ENCODE measurements at places on chromosomes 7 and 10.

GRCh38 chr10:62268399-62269114 is at the start of gene RTKN2:
Gene RTKN2 (minus strand): TSS chr10:62268844. CDS start chr10:62268610, 234 bp downstream.
- no peaks in the 10 kb centered on the region for H3K27me3 ChIP-seq
- DNase-seq: peak; percentile 30
- H3K36me3 ChIP-seq: no peaks in the 10 kb centered on the region
- H3K4me1 ChIP-seq: no peaks in the 10 kb centered on the region
- no peak within 1 kb of the TSS for H3K27ac ChIP-seq

DNA sequence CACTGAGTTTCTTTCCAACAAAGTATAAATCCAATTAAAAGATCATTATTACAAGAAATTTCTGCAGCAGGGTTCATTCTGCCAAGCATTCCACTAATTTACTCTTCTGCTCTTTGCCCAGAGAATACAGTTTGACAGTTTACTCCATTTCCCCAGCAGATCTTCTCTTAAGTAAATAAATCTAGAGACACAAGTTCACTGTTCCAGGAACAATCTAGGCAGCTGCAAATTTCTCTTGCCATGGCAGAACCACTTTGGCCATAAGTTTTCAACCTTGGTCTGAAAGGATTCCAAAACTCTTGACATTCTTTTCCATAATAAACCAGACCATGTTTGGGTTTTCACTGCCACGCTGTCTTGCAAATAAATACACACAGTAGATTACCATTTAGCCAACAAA is 11.5 kb downstream of the RGS10 start:
- H3K4me3 ChIP-seq: no peak overlapping the region
- DNase-seq: no peak
- H3K4me1 ChIP-seq: no peaks in the 10 kb centered on the region
- no peaks in the 10 kb centered on the region for H3K36me3 ChIP-seq

GRCh38 chr7:130650611-130651120 is 17.9 kb downstream of the COPG2 start:
- no peak overlapping the region for H3K27ac ChIP-seq
- no peak overlapping the region for H3K4me3 ChIP-seq
- DNase-seq: no peak
- peaks cover 34% of the 10 kb centered on the region for H3K36me3 ChIP-seq
- H3K4me1 ChIP-seq: no peaks in the 10 kb centered on the region

DNA sequence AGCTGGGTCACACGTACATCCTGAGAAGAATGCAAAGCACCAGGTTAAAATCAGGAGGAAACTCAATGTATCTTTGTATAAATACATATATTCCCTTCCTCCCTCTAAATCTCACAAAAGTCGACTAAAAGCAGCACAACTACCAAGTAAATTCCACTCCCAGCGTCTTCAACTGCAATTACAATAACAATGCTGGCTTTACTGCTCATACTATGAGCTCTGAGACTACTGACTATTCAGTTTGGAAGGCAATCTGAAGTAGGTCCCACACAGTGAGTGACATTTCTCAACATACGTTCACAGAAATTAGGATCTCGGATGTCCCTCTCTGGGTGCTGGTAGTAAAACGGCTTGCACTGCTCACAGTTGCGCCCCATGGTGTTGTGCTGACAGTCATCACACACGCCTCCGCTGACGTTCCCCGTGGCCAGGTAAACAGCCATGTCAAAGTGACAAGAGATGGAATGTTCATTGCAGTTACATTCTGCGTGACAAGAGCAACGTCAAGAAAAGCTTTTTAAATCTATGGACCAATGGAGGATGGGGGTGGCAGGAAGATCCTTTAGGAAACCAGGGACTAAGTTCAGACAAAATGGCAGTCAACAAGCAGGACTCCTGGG is 27.5 kb downstream of the LAMB1 start:
- no peaks in the 10 kb centered on the region for H3K36me3 ChIP-seq
- no peaks in the 10 kb centered on the region for H3K4me1 ChIP-seq
- H3K27ac ChIP-seq: no peak overlapping the region
- H3K27me3 ChIP-seq: no peaks in the 10 kb centered on the region
- no peak overlapping the region for H3K4me3 ChIP-seq

DNA sequence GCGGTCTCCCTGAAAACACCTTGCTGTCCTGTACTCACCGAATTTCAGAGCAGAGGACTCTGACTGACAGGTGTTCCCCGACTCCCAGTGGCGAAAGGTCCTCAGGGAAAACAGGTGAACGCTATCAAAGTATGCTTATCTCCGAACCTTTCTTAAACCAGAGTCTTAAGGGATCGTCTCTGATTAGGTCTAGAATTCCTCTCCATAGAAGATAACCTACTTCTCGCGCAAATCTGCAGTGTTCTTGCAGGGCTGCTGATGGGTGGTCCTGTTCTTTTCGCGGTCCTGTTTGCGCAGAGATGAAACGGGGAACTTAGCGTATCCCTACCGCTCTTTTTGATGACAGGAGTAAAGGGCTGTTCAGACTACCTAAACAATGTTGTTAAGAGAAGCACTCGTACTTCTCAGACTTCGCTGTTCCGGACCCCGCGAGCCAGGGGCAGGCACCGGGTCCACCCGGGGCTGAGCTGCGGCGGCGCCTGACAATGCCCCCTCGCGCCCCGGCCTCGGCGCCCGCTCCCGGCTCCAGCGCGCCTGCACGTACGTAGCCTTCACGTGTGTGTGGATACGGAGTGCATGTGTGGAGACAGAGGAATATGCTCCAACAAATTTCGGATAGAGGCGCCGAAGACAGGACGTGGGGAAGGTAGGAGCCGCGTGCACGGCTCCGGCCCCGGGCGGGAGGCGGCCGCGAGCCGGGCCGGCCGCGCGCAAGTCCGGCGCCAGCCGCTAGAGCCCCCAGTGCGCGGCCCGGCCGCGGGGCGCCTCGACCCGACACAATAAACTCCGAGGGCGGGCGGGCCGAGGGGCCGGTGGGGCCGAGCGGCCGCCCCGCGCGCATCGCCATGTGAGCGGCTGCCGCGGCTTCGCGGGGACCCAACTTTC is 766 bp upstream of the ZMYND11 start:
- DNase-seq: no peak
- no peaks in the 10 kb centered on the region for H3K36me3 ChIP-seq
- peak overlapping the region; percentile 72 for H3K4me3 ChIP-seq

DNA sequence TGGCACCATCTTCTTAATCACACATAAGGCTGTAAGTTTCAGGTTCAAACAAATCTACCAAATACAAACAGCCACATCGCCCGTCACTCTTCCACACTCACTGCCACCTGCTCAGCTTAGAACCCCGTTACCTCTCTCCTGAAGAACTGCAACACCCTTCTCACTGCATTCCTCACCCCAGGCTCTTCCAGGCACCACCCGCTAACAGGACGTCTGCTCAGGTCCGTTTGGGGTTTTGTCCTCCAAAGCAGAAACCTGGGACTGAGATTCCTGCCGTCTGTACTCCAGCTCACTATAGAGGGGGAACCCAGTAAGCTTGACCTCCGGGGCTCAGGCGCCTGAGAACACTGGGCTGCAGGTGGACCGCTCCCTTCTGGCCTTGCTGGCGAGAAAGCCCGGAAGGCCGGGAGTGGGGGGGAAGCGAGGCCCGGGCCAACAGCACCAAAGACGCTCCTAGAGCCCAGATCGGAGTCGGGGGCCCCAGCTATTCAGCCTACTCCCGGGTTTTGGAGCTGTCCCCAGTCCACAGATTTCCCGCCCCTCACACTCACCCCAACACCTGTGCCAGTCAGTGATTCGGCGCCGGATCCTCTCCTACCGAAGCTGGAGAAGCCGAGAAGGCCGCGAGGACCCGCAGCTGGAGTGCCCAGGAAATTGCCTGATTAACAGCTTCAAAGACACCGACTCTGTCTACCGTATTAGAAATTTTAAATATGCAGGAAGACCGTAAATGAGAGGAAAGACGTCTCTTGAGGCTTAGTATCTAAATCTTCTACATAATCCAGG is at the start of gene AP3M1:
AP3M1 (minus strand) TSS at position 625 of the 786 bp plus-strand sequence. CDS start 12,449 bp downstream, outside the sequence.
- H3K27me3 ChIP-seq: no peaks in the 10 kb centered on the region
- peak within 1 kb of the TSS; percentile 81 for H3K4me3 ChIP-seq
- peak; percentile 89 for DNase-seq
- H3K27ac ChIP-seq: peak within 1 kb of the TSS; percentile 84

- H3K4me1 ChIP-seq: peaks cover 3% of the 10 kb centered on the region
- no peaks in the 10 kb centered on the region for H3K27me3 ChIP-seq
- no peak for DNase-seq
Observed at GRCh38 chr10:24303522-24304310, 94.8 kb downstream of the KIAA1217 start.

DNA sequence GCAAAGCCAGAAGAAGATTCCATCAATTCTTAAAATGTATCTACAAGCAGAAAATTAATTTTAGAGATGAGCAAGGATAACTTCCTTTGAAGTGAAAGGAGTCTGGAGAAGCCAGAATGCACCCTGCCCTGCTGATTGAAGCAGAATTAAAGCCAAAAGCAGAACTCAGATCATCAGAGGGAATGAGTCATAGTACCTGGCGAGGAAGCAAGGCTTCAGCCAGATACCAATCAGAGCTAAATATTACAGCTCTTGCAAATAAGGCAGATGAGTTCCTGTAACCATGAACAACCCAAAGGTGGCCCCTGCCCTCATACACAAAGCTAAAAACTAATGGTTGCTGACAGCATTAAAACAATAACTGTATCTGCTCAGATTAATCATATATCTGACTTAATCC is 10.4 kb downstream of the HTR7 start:
- no peak overlapping the region for H3K4me3 ChIP-seq
- no peak overlapping the region for H3K27ac ChIP-seq
- no peaks in the 10 kb centered on the region for H3K4me1 ChIP-seq
- no peaks in the 10 kb centered on the region for H3K36me3 ChIP-seq

DNA sequence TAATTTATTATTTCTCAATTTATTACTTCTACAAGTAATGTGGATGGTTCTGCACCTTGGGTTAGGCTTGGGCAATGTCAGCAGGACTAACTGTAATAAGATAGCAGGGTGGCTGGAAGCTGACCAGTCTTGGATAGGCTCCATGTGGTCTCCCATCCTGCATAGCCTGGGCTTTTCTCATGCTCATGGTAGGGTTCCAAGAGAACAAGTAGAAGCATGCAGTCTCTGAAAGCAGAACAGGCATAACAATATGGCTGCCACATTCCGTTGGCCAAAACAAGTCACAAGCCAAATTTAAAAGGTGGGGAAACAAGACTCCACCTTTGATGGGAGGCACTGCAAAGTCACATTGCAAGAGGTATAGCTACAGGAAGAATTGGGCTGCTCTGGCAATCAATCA is 98.6 kb upstream of the MDFIC start:
- no peaks in the 10 kb centered on the region for H3K36me3 ChIP-seq
- H3K4me1 ChIP-seq: peaks cover 4% of the 10 kb centered on the region
- no peak overlapping the region for H3K27ac ChIP-seq
- DNase-seq: no peak
- H3K4me3 ChIP-seq: no peak overlapping the region

GRCh38 chr7:72467237-72467636 is 55.1 kb upstream of the CALN1 start:
- no peak overlapping the region for H3K4me3 ChIP-seq
- no peaks in the 10 kb centered on the region for H3K27me3 ChIP-seq
- H3K27ac ChIP-seq: no peak overlapping the region
- no peaks in the 10 kb centered on the region for H3K36me3 ChIP-seq
- H3K4me1 ChIP-seq: no peaks in the 10 kb centered on the region
- DNase-seq: no peak

DNA sequence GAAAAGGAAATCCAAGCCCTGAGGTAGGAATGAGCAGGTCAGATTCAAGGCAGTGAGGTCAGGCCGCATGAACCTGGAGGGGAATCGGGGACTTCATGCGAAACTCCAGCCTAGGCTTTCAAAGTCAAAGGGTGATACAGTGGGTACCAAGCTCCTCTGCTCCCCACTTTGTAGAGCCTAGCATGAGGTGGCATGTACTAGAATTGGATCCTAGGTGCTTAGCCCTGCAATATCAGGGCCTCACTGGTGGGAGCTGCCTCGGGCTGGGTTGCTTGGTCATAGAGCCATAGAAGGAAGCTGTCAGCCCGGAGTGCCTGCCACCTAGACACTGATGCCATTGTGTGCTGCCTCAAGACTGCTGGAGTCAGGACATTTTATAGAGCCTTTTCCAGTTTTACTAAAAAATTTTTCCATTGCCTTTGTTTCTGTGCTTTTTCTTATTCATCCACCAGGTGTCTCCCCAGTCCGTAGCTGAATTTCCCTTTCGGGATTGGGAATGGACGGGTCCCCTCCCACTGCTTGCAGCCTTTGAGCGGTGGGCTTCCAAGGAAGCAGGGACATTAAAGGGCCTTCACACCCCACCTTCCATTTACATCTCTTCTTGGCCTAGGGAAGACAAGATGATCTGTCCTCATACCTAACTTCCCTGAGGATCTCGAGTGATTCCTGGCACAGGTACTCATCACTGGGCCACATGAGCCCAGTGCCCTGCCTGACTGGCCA is 5.5 kb upstream of the LZTS2 start:
- H3K36me3 ChIP-seq: no peaks in the 10 kb centered on the region
- H3K27me3 ChIP-seq: no peaks in the 10 kb centered on the region
- H3K27ac ChIP-seq: no peak overlapping the region
- DNase-seq: no peak
- H3K4me3 ChIP-seq: no peak overlapping the region
